ENCODE measurements at places on chromosomes 13 and 19.

DNA sequence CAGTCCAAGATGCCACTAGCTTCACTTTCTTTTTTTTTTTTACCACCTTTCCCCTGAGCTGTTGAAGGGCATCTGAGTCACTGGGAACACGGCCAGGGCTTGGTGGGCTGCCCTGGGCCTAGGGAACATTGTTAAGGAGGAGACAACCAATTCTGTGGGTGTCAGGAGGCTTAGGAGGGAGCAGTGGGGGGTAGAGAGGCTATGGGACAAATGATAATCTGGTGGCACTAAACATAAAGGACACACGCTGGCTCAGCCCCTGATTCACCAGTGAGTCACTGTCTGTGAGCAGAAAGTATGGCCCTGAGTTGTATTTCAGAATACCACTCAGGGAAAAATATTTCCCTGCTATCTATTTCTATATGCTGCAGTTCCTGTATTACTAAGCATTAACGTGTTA, 207.8 kb downstream of the DCLK1 start:
- no peak for DNase-seq

- no peak for DNase-seq
Measured at GRCh38 chr13:104301171-104301975, 1235.2 kb upstream of the SLC10A2 start.

GRCh38 chr13:21148557-21149258, 27.6 kb downstream of the SKA3 start:
- DNase-seq: no peak

DNA sequence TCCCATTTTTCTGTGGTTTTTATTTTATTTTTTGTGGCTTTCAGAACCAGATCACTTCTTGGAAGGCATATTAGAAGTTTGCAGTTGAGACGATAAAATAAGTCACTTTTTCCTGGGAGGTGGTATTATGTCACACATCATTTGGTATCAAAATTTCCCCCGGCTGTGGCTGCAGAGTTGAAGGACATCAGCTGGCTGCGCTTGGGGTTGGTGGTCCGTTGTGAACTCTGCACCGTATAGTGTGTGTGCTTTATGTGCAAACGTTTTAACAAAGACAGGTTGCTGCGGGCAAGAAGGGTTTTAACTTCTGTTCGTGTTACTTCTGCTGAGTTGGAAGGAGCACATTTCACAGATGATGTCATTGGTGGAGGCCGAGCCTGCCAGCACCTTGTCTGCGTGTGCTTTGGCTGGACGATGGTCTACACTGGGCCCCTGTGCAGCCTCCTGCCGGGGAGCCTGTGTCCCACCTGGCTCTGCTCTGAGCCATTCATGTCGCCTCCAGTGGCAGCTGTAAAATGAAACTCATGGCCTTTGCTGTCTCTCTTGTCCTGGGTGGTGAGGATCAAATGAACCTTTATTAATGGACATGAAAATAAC, 9.6 kb downstream of the ATP11A start:
- DNase-seq: no peak

DNA sequence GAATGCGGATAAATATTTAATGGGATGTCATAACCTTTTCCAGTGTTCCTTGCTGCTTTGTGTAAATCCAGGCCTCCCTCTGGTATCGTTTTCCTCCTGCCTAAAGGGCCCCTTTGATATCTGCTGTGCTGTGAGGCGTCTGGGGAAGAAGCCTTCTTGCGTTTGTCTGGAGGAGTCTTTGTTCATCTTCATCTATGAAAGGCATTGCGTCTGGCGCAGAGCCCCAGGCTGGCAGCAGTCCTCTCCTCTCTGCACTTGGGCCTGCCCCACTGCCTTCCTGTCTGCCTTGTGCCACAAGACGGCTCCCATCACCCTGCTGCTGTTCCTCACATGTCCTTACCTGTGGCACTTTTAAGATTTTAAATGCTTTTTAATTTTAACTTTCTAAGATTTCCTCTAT, 9.8 kb downstream of the PROZ start:
- no peak for DNase-seq

- no peak for DNase-seq
Measured at GRCh38 chr19:53880711-53881481, 1.1 kb upstream of the PRKCG start.
